ENCODE measurements at places on chromosomes 11 and 22.

GRCh38 chr22:49317369-49317768 lies 510.3 kb downstream of the BRD1 start:
- no peak for DNase-seq

DNA sequence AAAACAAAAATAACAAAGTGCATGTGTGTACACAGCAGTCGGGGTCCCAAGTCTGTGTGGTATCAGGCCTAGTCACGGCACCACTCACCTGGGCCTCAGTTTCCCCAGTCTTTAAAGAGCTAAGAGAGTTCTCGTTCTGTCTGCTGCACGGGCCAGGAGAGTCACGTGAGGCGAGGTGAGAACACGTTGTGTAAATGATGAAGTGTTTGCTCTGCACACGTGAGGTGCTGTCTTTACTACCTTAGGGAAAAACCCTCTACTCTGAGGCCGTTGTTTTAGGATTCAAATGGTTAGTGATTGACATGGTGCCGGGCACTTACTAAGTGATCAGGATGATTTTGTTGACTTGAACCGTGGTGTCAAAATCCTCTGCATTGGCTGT lies 86.5 kb upstream of the PPARA start:
- DNase-seq: peak; percentile 46

GRCh38 chr11:134292661-134293060 lies 16.5 kb downstream of the GLB1L3 start:
- DNase-seq: no peak

DNA sequence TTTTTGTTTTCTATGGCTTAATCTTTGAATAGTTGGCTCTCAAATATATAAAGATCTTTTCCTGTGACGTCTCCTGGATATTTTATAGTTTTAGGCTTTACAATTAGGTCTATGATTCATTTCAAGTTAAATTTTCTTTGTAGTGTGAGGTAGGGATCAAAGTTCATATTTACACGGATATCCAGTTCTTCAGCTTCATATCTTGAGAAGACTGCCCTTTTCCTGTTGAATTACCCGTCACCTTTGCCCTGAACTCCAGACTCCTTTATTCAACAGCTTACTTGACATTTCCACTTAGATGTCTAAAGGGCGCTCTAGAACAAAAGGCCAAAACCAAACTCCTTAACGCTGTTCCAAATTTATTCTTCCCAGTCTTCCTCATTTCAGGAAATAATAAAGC lies 51.7 kb downstream of the TTC17 start:
- DNase-seq: no peak

DNA sequence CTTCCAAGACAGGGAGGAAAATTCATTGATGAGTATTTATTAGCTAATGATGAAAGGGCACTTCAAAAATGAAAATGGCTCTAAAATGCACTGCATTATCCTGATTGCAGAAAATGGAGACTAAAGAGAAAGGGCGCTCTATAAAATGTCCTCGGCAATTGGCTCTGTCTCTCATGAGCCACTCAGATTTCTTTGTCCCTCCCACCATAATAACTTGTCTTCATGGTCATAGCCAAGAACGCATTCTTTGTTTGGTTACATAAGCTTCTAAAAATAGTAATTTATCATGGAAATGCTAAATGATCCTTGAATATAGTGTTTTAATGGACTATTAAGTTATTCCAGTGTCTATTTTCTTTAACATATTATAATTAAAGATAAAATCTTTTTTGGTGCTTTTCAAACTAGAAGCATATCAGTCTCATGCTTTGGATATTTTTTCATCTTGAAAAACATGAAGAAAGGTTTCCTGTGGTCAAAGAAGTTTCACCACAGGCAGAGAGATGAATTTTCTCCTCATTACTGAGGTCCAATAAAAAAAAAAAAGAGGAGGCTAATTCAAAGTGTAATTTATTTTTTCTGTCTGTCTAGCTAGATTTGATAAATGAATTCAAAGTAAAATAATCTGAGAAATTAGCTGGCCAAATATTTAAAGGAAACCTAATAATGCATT lies 238.1 kb upstream of the BLID start:
- no peak for DNase-seq

DNA sequence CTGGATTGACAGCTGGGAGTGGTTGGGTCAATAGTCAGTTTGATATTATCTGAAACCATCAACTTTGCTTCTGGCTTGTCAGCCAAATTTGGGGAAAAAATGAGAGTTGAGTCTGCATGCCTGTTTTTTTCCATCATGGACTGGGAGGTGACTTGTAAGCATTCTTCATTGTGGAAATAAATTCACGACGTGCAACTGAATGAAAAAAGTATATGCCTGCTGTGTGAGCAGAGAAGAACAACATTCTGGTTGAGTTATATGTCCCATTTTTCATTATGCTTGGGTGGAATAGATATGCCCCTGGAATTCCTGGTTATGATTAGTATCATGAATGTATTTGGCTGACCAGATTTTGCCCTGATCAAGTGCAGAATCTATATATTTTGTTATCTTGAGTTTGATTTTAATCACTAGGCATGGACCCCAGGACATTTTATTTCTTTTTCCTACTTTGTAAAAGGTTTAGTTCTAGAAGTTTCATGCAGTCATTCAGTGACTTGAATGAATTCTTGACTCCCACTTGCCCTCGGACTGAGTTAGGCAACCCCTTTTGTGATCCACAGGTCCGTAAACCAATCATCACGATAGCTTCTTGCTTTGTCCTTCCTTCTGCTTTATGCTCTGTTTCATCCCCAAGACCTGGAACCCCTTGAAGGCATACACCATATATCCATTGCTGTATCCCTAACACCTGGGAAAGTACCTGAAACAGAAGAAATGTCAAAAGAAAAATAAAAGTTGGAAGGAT lies 205.8 kb downstream of the NAV2 start:
- DNase-seq: no peak

DNA sequence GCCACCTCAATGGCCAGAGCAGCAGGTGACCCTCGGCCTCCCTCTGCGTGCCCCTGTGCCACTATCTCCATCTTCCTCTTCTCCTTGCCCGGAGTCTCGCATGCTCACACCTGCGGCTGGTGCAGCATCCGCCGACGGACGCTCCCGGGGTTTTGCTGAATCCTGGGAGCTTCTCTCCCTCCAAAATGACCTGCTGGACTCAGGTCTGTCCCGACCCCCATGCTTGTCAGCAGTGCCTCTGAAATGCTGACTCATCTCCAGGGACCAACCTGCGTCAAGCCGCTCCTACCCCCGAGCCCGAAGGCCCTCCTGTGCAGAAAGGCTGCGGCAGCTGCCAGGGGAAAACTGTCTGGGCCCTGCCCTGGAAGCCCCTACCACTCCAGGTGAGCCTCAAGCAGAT lies 58.4 kb downstream of the CELSR1 start:
- no peak for DNase-seq

DNA sequence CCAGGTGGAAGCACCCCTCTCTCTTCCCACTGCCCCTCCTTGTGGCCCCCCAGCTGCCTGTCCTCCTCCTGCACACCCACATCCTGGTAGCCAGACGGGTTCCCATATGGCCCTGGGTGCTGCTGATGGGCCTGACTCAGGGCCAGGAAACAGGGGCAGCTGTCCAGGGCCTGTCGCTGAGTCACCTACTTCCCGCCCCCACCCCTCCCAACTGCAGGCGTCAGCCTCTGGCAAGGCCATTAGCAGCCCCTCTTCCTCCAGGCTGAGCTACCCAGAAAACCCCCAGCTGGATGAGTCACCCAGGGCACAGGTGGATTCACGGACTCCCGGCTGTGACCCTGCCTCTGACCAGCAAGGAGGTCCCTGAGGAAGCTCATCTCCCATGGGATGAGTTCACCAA lies 6.9 kb upstream of the GAL start:
- no peak for DNase-seq
